ENCODE measurements at places on chromosomes 12 and 14.

- DNase-seq, result peak; percentile 34
Measured at GRCh38 chr14:73753887-73754795, 40.0 kb upstream of the PNMA1 start.

DNA sequence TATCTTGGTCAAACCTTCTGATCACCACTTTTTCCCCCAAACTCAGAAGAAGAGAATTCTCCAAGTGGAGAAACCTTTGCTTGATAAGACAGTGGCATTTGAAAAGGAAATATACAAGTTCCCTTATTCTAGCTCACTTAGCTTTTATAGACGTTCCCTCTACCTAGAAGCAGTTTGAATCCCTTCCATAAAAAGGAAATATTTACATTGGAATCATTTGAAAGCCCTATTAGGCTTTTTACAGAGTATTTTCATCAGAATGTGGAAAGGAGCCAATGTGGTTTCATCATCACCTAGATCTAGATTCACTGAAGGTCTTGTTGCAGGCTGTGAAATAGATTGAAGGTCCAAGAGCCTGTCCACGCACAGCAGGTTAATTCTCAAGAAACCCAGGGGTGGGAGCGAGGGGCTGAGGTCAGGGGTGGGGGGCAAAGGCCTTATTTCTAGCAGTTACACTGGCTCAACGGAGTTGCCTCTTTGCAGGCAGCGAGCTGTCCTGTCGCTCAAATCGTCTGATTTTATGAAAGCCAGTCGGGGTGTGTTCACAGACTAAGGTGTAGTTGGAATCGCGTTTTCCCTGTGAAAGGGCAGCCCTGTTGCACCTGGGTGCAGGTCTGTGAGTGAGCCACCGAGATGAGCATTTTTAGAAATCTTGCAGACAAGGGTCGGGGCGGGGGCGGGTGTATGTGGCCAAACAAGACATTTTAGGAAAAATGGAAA is 45.6 kb downstream of the AACS start:
- peak; percentile 43 for DNase-seq

GRCh38 chr12:122282061-122282460 is 15.8 kb upstream of the VPS33A start:
- DNase-seq, result peak; percentile 83

GRCh38 chr12:123907726-123908476 is 64.7 kb downstream of the CCDC92 start:
- peak; percentile 14 for DNase-seq

DNA sequence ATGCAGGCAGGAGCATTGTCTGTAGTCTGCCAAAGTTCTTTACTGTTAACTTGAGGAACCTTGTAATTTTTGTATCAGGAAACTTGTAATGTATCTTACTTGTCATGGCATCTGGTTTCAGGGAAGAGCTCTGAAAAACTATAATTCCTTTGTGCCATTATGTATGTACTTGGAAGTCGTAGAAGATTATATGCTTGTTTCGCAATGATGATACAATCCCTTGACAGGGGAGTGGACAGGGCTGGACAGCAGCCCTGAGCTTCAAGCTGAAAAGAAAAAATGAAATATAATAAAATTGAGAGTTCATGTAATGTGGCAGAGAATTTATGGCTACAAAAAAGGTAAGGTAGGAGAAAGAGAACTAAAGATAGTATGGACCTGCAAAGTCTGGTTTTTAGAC is 7.4 kb upstream of the DLGAP5 start:
- no peak for DNase-seq

GRCh38 chr14:45916340-45916953 is 663.4 kb upstream of the MIS18BP1 start:
- DNase-seq, result no peak

DNA sequence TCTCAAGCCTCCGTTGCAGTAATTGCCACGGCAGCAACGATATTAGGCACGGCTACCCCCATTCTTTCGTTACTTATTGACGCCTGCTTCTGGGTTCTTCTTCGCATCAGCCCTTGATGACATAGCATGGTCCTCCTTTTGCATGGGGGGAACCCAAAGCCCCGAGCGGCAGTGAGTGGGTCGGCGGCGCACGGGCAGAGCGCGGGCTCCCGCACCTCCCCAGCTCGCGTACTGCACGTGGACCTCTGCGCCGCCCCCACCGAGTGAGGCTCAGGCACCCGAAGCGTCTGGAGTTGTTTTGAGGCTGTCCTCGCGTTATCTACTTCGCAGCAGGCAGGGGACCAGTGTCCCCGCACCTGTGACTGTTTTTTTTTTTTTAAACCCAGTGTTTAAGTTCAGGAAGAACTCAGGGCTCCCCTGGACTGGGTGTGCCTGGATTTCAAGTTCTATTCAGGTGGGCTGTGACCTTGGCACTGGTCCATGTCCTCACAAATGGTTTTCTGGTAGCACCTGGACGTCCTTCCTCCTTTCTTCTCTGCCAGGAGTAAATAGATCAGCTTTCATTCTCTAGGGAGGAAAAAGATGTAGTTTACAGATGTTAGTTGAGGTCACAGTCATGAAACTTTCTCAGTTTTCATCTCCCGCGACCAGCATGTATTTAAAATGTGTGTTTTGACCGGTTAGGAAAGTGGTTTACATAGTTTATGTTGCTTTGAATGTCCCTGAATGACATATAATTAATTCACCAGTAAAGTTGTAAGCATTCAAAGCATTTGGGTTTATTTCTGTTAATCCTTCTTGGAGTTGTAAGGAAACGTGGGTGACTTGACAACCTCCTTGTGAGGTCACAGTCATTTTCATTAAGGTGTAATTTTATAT is 1.4 kb upstream of the FOXN4 start:
- no peak for DNase-seq

- DNase-seq, result no peak
Measured at GRCh38 chr14:100432652-100433427, 109.7 kb downstream of the SLC25A47 start.

DNA sequence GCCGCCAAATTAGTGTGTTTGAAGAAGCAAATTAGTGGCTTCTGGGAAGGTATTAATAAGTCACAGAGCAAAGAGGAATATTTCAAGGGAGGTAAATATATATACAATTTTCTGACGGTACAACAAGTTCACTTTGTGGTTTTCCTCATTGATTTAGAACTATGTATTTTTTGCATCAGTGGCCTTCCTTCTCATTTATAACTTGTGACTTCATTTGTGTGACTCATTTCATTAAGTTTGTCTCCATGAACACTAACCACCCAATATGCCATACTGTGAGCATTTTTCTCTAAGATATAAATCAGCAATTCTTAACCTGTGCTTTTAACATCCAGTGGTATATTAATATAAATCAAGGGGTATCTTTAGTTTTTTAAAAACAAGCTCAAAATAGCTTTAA is 29.3 kb upstream of the ARHGAP5 start:
- peak; percentile 26 for DNase-seq

GRCh38 chr12:68980476-68981212 is 47.7 kb upstream of the CPM start:
- no peak for DNase-seq

- peak; percentile 35 for DNase-seq
Measured at GRCh38 chr12:109440851-109441490, 36.1 kb downstream of the KCTD10 start.

DNA sequence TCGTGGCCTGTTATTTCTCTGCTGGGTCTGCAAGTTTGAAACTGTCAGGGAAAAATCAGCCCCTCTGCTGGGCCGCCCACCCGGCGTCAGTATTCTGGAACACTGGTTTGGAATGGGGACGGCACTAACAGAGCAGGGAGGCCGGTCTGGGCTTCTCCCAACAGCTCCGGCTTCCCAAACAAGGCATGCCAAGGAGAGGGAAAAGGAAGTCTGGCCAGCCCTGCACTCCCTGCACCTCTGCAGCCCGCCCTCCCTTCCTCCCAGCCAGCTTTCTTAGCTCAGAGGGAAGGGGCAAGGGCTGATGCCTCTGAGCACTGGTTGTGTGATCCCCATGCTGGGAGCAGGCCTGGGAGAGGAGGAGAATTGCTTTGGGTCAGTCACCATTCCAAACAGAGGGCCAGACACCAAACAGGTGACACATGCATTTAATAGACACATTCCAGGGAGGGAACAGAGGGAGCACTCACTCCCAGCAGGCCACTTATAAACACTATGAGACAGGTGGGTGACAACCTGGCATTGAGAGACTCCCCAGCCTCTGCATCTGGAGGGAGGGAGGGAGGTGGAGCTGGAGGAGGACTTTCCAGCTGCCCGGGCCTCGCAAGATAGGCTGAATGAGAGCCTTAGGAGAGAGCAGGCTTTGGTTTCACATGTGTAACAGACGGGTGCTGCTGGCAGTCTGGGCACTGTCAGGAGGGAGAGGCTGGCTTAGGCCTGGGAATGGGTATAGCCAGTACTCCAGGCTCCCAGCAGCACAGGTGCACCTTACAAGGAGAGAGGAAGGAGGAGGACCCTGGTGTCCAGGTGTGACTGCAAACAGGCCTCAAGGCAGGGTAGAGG is 10.3 kb downstream of the KRT75 start:
- DNase-seq, result no peak

- DNase-seq, result peak; percentile 0
Measured at GRCh38 chr12:26374934-26375680, 179.7 kb downstream of the SSPN start.

DNA sequence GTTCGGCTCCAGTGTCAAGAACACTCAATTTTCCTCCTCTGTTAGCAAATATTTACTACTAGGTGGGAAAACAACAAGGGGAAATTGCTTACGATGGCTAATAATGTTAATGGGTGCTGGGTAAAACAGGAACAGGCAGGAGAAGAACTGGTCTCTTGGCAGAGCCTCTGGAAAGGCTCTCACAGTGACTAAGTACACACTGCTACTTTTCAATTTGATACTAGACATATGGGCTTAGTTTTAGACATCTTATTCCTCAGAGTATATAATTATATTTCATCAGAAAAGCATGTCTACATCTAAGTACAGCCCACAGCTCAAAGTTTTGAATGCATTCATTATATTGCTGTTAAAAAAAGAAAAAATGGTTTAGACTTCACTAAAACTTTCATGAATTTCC is 65.4 kb upstream of the SAV1 start:
- DNase-seq, result no peak

All from astrocyte of the hippocampus (primary cell).